Regular cardiac myocyte (primary cell): ENCODE measurements at places on chromosomes 4 and X. TPM values are rescaled to one million over a fixed set of nuclear protein-coding genes. Genes with fewer than 3 reads are reported as not detected.

ARR3 gene
- total RNA-seq, result not detected in 2 replicates

PRDM5 gene
- total RNA-seq, result 10.4 and 15.2 TPM in 2 replicates

UGT2B15 gene
- total RNA-seq, result not detected in 2 replicates

WWC2 gene
- total RNA-seq, result 22.8 and 36.4 TPM in 2 replicates

MMRN1 gene
- 3.4 and 3.8 TPM in 2 replicates for total RNA-seq

VCX3B gene
- not detected in 2 replicates for total RNA-seq

DMP1 gene
- not detected in 2 replicates for total RNA-seq
